Mesothelial cell of epicardium (in vitro differentiated cells): ENCODE measurements at places on chromosomes 12 and 14. TPM values are rescaled to one million over a fixed set of nuclear protein-coding genes. Genes with fewer than 3 reads are reported as not detected.

GRCh38 chr12:111084158-111084557 is 163.8 kb upstream of the MYL2 start:
- no peak for DNase-seq
- no peak overlapping the region for H3K4me3 ChIP-seq
- H3K36me3 ChIP-seq: no peaks in the 10 kb centered on the region
- H3K27ac ChIP-seq: no peak overlapping the region

DNA sequence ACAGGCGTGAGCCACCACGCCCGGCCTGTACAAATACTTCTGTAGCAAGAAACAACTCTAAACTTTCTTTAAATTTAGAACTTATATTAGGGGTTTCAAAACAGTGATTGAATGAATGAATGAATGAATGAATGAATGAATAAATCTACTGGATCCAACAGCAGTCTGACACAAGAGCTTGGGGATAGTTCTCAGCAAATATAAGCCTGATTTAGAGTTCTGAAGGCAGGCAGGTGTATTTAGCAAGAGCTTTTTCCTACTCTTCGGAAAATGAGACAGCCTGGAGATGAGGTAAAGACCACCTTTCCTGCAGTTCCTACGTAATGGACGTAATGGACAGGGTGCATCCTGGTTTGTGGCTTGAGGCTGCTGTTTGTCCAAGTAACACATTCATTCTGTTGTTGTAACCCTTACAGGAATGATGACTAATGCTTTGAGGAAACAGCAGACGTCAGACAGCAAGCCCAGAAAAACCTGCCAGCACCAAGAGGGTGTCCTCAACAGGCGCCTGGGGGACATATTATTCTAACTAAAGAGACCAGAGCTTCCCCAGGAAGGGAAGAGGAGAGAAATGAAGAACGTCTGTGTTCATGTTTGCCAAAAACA is 277.4 kb upstream of the SOX5 start:
- no peaks in the 10 kb centered on the region for H3K36me3 ChIP-seq
- H3K4me1 ChIP-seq: peaks cover 11% of the 10 kb centered on the region
- H3K4me3 ChIP-seq: no peak overlapping the region
- DNase-seq: no peak
- no peak overlapping the region for H3K27ac ChIP-seq
- H3K27me3 ChIP-seq: no peaks in the 10 kb centered on the region

- DNase-seq: no peak
- H3K36me3 ChIP-seq: no peaks in the 10 kb centered on the region
- H3K4me1 ChIP-seq: peaks cover 47% of the 10 kb centered on the region
Measured at GRCh38 chr14:75267141-75267721, 11.4 kb upstream of the FOS start.

The CLEC12A gene
- total RNA-seq: not detected in 3 replicates

The GZMB gene
- total RNA-seq: not detected in 3 replicates

The DPPA3 gene
- total RNA-seq: 0.71 to 0.81 TPM in 2 of 3 replicates, not detected in the other

The IKZF4 gene
- total RNA-seq: 16.2 to 22.5 TPM (median 18.6 TPM) in 3 replicates
